Frontal cortex (tissue), 4 donors: ENCODE measurements at places on chromosomes 1 and 21. TPM values are rescaled to one million over a fixed set of nuclear protein-coding genes. Genes with fewer than 3 reads are reported as not detected.

SPRR2D gene
- total RNA-seq: not detected

MYOG gene
- under 0.01 TPM for total RNA-seq

OR10J1 gene
- total RNA-seq: not detected

SPATA1 gene
- 1.2 TPM for total RNA-seq

TACSTD2 gene
- under 0.01 TPM for total RNA-seq

BCL2L15 gene
- total RNA-seq: 0.82 TPM

C1orf185 gene
- not detected for total RNA-seq

PTGER3 gene
- 2.4 TPM for total RNA-seq

HES3 gene
- not detected for total RNA-seq

MPL gene
- total RNA-seq: not detected

HSD3B2 gene
- total RNA-seq: not detected

TNFRSF18 gene
- not detected for total RNA-seq

OR2L2 gene
- 0.41 TPM for total RNA-seq

ADCY10 gene
- 0.41 TPM for total RNA-seq

OR2L8 gene
- 0.82 TPM for total RNA-seq

FCRL5 gene
- total RNA-seq: not detected
